Neural crest cell (in vitro differentiated cells): ENCODE measurements at places on chromosomes 3 and 15. TPM values are rescaled to one million over a fixed set of nuclear protein-coding genes. Genes with fewer than 3 reads are reported as not detected.
A peak's percentile ranks its signal among the peaks of the same experiment; 100 is the strongest.

CPA3 gene
- total RNA-seq = not detected in 2 replicates

IL17RE gene
- 1.4 and 1.7 TPM in 2 replicates for total RNA-seq

SAMD7 gene
- not detected in 2 replicates for total RNA-seq

IL17RD gene
- 51.9 and 52.1 TPM in 2 replicates for total RNA-seq

C3orf70 gene
- total RNA-seq = 15.9 and 16.1 TPM in 2 replicates

DNA sequence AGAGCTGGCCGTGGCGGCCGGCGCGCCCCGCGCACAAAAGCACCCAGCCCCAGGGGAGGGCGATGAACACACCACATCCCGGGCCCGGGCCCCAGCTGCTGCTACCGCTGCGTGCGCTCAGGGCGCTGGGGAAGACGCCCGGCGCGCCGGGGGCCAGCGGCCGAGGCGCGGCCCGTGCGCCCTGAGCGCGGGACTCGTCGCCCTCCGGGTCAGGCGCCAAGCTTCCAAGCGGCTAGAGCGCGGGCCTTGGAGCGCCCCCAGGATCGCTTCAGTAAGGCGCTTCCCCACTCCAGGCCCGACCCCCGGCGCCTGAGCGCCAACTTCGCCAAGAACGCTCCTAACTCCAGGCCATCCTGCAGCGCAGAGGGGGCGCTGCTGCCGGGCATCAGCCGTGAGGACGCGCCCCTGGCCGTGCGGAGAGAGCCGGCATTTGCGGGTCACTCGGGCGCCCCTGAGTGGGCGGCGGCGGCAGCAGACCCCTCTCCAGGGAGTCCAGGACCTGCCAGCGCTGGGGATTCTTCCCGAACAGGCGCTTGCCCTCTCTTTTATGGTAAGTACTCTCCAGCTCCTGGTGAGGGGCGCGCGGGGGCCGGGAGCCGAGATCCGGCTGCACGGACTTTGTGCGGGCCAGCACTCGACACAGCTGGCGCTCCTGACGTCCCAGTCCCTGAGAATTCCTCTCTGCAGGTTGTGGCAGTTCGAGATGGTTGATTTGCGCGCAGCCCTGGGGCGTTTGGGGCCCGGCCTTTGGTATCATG is 475 bp downstream of the SPSB4 start:
- H3K27me3 ChIP-seq = peaks cover 29% of the 10 kb centered on the region
- H3K4me1 ChIP-seq = peaks cover 43% of the 10 kb centered on the region
- peak overlapping the region; percentile 95 for H3K4me3 ChIP-seq
- H3K36me3 ChIP-seq = no peaks in the 10 kb centered on the region

DNA sequence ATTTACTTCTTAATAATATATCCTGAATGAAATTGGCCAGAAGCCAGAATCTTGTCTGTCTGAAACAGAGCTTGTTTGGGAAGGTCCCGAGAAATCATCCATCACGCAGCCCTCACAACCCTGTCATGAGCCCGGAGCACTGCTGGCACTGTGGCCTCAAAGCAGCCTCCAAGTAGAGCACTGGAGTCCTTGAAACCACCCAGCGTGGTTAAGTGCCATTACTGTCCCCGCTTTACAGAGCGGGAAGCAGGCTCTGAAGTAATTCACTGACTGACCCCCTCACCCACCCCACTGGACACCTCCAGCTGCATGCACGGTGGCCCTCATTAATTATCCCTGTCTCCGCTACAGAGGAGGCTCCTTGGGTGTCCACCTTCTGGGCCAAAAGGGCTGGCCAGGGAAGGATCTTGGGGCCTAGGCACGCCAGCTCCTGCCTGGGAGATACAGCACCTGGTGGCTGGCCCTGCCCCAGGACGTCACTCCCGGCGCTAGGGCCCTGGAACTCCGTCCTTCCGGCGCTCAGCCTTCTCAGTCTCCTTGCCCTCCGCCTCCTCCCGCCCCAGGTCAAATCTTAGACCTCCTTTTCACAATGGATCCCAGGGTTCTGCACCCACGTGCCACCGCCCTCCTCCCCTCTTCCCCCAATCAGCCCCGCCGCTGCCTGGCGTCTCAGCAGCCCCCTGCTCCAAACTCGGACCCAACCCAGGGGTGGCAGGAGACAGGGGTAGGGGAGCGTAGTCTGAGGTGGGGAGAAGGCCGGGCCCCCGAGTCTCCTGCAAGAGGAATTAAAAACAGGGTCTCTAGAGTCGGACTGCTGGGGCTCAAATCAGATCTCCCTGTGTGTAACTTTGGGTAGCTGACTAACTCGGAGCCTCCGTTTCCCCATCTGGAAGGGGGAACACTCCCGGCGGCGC is 1.1 kb downstream of the TKT start:
- no peaks in the 10 kb centered on the region for H3K27me3 ChIP-seq
- peaks cover 64% of the 10 kb centered on the region for H3K4me1 ChIP-seq
- H3K36me3 ChIP-seq = no peaks in the 10 kb centered on the region
- peak overlapping the region; percentile 99 for H3K4me3 ChIP-seq

DNA sequence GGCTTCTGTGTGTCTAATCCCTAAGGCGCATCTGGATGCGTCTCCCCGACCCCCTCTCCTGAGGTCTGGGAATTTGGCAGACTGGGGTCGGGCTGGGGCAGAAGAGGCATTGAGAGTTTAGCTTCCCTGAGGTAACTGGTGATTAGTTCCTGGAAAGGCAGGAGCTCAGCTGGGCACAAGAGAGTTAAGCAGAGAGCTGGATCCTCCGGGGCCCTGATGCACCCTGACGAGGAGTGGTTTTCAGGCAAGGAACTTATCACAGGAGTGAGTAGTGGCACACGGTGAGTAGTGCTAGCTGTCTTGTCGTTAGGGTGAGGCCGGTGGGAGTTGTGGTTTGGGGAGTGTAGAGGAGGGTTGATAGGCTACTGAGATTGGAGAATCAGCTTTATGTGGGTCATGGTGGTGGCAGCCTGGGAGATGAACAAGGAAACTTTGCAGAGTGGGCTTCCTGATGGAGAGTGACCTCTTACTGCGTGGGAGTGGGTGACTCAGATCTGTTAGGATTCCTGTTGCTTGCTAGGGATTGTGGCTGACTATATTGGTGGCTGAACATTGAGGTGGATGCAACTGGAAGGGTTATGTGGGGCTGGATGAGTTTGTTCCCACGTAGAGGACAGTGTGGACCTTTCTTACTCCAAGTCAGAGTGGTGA is 897 bp downstream of the RAD54L2 start:
- H3K4me1 ChIP-seq = peaks cover 31% of the 10 kb centered on the region
- peaks cover 2% of the 10 kb centered on the region for H3K27me3 ChIP-seq
- H3K4me3 ChIP-seq = peak overlapping the region; percentile 91
- no peak for DNase-seq
- peak overlapping the region; percentile 64 for H3K27ac ChIP-seq
- H3K36me3 ChIP-seq = no peaks in the 10 kb centered on the region

DNA sequence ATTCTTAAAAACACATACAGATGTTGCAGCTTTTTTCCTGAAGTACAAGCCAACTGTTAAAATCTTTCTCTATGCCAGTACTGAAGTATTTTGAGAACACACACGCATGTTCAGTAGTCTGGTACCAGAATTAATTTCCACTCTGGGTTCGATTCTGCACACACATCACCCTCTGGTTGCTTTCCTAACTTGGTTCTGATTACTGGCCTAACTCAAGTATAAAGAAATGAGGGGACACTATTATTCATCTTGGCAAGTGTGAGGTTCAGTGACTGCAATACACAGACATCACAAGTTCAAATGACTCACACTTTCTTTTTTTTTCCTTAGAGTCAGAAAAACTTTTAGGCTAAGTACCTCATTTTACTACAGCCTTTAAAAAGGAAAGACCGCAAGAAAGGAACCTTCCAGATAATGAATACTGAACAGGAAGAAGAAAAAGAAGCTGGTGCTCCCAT is 37.4 kb upstream of the LDHAL6B start:
- H3K36me3 ChIP-seq = peaks cover 13% of the 10 kb centered on the region
- no peak overlapping the region for H3K4me3 ChIP-seq
- peaks cover 12% of the 10 kb centered on the region for H3K4me1 ChIP-seq

DNA sequence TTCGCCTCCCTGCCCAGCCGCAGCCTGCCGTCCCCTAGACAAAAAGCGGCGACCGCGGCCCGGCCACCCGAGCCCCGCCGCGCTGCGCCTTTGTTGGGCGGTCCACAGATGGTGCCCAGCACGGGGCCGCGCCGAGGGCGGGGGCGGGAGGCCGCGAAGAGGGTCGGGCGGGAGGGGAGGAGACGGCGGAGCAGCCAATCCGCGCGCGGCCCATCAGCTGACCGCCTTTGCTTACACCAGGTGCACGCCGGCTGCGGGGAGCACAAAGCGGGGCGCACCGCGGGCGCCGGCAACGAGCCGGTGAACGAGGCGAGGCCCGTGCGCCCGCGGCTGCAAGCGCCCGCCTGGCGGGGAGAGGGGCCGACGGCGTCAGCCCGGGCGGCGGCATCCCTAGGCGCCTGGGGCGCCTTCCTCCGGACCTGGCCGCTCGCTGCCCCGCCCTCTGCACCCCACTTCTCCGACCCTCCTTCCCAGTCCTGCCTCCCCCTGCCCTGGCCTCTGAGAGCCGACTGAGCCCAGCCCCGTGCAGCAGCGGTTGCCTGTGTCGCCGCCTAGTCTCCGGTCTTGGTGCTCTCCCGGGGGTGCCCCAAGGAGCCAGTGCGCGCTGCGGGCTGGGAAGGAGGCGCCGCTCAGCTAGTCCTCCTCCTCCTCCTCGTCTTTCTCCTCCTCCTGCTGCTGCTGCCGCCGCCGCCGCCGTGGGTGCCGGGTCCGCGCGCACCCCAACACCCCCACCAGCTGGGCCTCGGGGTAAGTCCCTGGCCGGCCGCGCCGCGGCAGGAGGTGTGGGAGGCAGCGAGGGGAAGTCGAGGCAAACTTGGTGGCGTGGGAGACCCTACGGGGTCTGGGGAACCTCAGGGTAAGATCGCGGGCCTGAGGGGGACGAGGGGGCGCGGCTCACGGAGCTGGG is at the start of gene LRRN1:
TSS of gene LRRN1 (plus strand) at position 259 of the 907 bp plus-strand sequence. CDS start 45,211 bp downstream, outside the sequence.
- peak; percentile 68 for DNase-seq
- H3K36me3 ChIP-seq = peaks cover 6% of the 10 kb centered on the region
- peak within 1 kb of the TSS; percentile 97 for H3K4me3 ChIP-seq
- H3K27ac ChIP-seq = peak within 1 kb of the TSS; percentile 98
- H3K27me3 ChIP-seq = peaks cover 45% of the 10 kb centered on the region

- no peak overlapping the region for H3K4me3 ChIP-seq
- H3K4me1 ChIP-seq = peaks cover 7% of the 10 kb centered on the region
- peaks cover 53% of the 10 kb centered on the region for H3K27me3 ChIP-seq
- DNase-seq = no peak
- no peaks in the 10 kb centered on the region for H3K36me3 ChIP-seq
These were observed 14.5 kb upstream of the SLC6A1 start for GRCh38 chr3:10977892-10978510.

- peaks cover 11% of the 10 kb centered on the region for H3K36me3 ChIP-seq
- no peaks in the 10 kb centered on the region for H3K27me3 ChIP-seq
- peak overlapping the region; percentile 71 for H3K27ac ChIP-seq
- DNase-seq = no peak
These were observed 78.7 kb downstream of the ATP1B3 start for GRCh38 chr3:141955175-141955574.

DNA sequence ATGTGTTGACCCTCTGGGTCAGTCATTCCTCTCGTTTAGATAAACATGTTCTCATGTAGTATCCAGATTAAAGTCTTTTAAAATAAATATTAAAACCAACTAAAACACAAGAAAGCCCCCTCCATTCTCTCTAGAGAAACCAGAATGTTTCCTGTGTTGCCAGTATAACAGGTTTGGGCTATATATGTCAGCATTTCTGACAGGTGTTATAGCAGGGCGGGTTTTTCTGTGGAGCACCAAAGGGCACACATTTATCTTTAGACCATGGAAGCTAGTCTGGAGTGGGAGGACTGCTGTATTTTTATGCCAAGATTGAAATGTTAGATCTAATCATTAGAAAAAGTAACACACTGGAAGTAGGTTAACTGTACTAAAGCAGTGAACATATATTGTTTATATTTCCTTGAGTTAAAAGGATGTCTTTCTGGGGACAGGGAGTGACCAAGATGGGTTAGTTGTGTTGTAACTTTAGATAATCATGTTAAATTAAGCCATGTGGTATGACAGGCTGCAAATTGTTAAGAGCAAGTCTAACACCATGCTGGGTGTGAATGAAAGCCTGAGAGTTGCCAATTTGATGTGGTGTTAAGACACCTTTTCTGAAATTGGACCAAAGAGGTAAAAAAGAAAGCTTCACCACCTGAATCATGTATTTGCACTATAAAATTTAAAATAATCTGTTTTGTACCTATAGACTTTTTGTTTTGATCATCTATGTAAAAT is 15.6 kb downstream of the KCTD6 start:
- no peak overlapping the region for H3K27ac ChIP-seq
- no peak overlapping the region for H3K4me3 ChIP-seq
- H3K27me3 ChIP-seq = no peaks in the 10 kb centered on the region
- H3K36me3 ChIP-seq = no peaks in the 10 kb centered on the region
- no peak for DNase-seq

DNA sequence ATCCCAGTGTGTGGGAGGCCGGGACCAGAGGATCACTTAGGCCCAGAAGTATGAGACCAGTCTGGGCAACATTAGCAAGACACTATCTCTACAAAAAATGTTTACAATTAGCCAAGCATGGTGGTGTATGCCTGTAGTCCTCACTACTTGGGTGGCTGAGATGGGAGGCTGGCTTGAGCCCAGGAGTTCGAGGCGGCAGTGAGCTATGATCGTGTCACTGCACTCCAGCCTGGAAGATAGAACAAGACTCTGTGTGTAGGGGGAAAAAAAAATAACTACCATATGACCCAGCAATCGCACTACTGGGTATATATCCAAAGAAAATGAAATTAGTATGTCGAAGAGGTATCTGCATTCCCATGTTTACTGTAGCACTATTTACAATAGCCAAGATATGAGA is 22.6 kb downstream of the RYK start:
- H3K27ac ChIP-seq = no peak overlapping the region
- DNase-seq = no peak
- H3K27me3 ChIP-seq = no peaks in the 10 kb centered on the region
- peaks cover 27% of the 10 kb centered on the region for H3K4me1 ChIP-seq

DNA sequence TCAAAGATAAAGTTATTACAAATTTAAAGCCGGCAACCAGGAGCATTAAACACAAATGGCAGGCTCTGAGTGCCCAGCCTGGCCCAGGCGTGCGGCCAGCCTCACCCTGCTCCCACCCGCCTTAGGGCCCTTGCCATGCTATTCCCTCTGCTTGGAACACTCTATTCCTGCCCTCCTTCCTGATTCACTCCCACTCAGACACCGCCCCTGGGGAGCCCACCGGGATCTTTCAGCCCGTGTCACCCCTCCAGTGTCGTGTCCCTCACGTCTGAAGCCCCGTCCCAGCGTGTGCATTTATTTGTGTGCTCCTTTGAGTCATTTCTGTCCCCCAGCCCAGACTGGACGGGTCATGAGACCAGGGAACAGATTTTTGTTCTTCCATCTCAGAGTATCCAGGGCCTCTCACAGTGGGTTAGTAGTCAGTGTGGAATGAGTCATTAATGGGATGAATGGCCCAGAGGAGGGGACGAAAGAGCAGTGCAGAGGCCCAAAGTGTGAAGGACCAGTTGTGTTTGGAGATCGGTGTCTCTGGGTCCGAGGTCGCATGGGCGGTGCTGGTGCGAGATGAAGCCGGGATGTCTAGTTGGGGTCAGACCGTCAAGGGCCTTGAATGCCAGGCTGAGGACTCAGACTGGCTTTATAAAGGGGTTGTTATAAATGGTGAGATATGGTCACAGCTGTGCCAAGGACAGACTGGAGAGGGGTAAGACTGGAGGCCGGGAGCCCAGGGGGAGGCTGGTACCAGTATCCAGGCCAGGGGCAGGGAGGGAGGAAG is 58.9 kb upstream of the SLC6A6 start:
- DNase-seq = no peak
- H3K27me3 ChIP-seq = no peaks in the 10 kb centered on the region
- H3K4me3 ChIP-seq = no peak overlapping the region
- no peaks in the 10 kb centered on the region for H3K36me3 ChIP-seq

GRCh38 chr3:95319921-95320494 is 1257.1 kb downstream of the NSUN3 start:
- peaks cover 10% of the 10 kb centered on the region for H3K4me1 ChIP-seq
- no peak overlapping the region for H3K27ac ChIP-seq
- DNase-seq = no peak
- H3K36me3 ChIP-seq = peaks cover 6% of the 10 kb centered on the region

GRCh38 chr3:122030381-122031122 is 8.5 kb upstream of the ILDR1 start:
- H3K27me3 ChIP-seq = peaks cover 1% of the 10 kb centered on the region
- no peaks in the 10 kb centered on the region for H3K4me1 ChIP-seq
- peak overlapping the region; percentile 70 for H3K27ac ChIP-seq
